T-helper 17 cell (primary cell): ENCODE measurements at places on chromosomes 12 and 14.

- DNase-seq = no peak
Measured at GRCh38 chr12:106254724-106255123, 6.9 kb upstream of the CKAP4 start.

- DNase-seq = no peak
Measured at GRCh38 chr12:47876440-47876960, 28.3 kb downstream of the VDR start.

GRCh38 chr12:57765698-57766463 lies 997 bp downstream of the CYP27B1 start:
- DNase-seq = no peak

- DNase-seq = no peak
Measured at GRCh38 chr12:45039757-45040156, 11.1 kb downstream of the DBX2 start.

DNA sequence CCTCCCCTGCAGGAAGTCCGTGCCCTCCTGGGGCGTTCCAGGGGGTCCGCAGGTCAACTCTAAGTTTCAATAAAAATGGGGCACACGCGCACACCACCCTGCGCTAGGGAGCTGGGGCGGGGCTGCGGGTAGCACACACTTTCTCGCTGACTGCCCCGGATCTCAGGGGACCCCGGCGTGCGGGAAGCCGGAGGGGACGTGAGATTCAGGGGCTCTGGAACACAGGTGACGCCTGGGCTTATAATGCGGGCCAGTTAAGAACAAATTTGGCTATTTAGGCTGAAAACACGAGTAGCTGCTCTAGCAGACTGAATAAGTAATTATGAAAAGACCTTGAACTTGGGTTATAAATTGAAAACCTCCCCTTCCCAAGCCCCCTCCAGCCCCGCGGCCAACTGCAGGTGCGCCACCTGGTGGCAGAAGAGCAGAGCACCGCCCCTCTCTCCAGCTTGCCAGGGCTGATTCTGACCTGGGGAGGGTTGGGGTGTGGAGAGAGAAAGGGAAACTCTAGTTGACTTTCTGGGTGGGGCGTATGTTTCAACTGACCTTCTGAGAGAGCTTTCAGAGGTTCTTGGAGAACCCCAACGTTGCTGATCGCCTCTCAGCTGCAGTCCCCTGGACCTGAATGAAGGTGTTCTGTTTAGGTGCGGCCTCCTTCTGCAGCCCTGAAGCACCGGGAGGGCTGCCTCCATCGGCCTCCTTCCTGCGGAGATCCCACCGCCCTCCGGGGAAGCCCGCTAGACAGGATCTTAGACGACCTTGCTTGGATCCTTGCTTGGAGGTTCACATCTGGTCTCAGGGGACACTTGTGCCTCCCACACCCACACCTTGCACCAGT lies 118.4 kb upstream of the EVL start:
- DNase-seq = peak; percentile 34
